ENCODE measurements at places on chromosomes 4 and X. TPM values are rescaled to one million over a fixed set of nuclear protein-coding genes. Genes with fewer than 3 reads are reported as not detected.

DNA sequence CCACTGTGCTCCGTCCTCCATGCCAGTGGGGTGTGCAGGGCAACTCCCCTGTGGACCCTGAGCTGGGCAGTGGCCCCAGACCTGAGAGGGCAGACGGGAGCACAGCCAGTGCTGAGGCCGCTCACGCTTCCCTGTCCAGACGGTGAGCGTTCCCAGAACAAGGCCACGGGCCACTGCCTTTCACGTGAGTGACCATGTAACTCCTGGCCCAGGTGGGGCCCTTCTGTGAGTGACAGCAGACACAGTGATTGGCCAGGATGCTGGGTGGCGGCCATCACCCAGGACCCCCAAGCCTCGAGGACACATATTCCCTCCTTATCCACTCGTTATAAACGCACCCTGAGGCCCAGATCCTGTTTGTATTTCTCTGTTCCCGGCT is 10.5 kb downstream of the NSG1 start:
- DNase-seq: no peak

DNA sequence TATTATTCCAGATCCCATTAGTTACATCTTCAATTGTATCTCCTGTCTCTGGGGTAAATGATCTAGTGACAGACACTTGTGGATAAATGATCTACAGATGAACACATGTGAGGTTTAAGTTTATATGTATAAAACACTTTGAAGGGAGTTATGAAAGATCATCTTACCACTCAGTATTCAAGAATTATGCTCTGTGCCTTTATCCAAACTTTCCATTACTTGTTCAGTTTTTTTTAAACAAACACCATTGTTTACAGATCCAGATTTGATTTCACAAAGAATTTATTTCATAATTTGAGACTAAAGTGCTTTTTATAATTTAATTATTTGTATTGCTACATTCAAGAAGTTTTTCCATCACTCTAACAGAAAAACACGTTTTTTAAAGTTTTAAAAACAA is 142.5 kb downstream of the HHIP start:
- DNase-seq: no peak

RNF175 gene
- total RNA-seq: not detected

DNA sequence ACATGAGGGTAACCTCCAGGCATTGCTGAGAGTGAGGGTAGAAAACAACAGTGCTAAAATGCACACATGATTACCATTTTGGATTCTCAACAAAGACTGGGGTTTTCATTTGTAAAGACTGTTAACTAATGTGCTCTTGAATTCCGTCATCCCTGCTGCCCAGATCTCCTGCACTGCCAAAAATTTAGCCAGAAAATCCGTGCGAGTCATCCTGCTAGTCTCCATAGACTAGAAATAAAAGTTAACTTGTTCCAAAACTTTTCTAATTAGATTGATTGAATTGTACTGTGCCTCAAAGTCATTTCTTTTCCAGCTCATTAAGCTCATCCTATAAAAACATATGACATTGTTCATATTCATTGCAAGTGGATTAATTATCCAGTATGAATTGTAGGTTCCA is 99.8 kb downstream of the ARSF start:
- DNase-seq: no peak

DNA sequence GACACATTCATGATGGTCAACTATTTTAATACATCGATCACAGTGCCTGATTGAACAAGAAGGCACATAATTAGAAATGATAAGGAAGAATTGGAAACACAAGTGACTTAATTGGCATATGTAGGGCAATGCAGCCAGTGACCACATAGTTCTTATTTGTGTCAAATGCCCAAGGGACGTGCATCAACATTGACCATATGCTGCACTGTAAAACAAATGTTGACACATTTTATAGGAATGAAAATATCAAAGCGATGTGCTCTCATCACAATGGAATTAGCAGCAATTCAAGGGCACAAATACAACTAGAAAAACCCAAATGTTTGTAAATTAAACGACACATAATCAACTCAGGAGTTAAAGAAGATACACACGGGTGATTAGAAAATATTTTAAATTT is 948.3 kb upstream of the PRKX start:
- no peak for DNase-seq

DNA sequence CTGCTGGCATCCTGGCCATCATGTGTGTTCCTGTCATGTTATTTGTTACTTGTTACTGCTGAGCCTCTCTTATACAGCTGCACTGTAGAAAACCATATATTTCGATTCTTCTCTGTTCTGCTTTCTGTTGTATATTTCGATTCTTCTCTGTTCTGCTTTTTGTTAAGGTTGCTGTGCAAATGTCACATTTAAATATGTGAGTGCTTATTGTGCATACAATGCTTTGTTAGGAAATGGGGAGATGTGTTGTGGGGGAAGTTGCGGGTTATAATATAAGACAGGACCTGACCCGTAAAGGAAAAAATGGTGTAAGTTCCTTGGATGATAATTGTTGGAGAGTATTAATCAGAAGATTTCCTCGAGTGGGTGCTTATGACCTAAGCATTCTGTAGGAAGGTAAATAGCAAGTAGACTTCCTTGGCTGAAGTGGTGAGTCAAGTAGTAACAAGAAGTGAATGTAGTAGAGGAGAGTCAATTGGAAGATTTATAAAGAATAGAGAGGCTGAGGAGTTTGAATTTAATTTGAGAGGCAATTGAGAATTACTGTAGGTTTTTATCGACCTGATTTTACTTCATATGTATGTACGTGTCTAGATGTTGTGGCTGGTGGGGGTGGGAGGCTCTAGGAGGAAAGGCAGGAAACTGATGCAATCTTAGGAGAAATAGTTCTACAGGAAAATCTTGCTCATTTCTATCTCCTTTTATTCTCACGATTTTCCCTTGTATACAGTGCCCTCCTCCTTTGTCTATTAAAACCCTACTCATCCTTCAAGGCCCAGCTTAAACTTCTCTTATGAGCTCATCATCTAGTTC is 8.5 kb downstream of the OGT start:
- DNase-seq: no peak

DNA sequence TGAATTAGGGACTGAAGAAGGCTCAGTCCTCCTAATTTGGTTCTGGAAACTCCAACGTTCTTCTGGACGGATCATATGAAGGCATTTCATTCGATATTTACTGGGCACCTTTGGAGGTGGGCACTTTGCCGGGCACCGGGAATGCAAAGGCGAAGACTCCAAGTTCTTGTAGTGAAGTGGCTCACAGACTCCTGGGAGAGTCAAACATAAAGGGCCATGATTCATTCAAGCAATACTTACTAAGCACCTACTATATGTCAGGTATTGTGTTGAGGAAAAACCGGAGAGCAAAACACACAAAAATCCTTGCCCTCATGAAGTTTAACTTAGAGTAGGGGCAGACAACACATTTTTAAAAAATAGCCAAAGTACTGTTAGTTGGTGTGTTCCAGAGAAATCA is 17.0 kb upstream of the ERCC6L start:
- no peak for DNase-seq

- DNase-seq: no peak
Observed at GRCh38 chrX:129876771-129877305, 29.1 kb upstream of the UTP14A start.

DNA sequence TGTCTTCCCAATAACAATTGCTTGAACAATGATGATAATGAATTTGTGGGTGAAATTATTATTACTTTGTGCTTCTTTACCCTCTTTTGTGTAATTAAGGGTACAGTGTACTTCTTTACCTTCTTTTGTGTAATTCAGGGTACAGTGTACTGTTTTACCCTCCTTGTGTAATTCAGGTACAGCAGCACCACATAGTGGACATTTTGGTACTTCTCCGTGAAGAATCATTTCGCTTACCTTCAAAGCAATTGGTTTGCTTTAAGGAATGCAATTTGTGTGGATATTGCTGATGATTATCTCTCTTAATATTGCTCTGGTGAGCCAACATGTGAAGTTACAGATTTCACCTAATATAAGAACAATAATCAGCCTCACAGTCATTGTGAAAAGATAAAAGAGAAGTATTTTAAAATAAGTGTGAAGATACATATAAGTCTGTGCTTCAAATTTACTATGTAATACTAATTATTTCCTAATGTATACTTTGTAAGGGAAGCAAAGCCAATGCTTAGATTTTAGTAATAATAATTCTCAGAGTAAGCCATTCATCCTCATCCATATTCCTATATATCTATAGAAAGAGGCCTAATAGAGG is 27.2 kb upstream of the SEC24B start:
- no peak for DNase-seq

DNA sequence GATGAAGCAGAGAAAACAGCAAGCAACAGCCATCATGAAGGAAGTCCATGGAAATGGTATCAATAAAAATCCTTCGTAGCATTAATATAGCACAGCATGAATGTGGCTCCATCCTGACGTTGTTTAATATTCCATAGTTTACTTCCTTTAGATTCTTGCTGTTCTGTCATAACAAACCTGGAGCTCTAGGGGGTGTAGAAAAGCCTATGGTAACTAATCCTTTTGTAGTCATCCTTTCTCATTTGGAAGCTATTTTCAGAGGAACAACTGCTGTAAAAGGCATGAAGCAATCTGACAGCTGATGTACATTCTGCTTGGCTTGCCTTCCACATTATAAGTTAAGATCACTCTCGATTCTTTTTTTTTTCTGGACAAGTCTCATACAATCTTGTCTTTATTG is 914 bp downstream of the MYOZ2 start:
- no peak for DNase-seq

DNA sequence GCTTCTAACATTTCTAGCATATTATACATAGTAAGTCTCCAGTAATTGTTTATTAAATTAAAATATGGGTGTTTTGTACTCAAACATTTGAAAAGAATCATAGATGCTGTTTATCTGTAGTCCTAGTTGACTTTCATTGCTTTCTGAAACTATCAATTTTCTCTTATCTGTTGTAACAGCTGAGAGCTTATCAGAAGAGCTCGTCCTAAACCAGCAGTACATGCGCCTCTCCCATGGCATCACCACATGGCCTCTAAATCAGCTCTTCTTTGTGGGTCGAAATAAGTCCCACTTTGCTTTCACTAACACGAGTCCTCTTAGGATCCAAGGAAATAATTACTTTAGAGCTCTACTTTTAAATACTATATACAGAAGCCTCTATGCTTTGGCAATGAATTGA is 55.1 kb downstream of the PPP3CA start:
- DNase-seq: no peak

DNA sequence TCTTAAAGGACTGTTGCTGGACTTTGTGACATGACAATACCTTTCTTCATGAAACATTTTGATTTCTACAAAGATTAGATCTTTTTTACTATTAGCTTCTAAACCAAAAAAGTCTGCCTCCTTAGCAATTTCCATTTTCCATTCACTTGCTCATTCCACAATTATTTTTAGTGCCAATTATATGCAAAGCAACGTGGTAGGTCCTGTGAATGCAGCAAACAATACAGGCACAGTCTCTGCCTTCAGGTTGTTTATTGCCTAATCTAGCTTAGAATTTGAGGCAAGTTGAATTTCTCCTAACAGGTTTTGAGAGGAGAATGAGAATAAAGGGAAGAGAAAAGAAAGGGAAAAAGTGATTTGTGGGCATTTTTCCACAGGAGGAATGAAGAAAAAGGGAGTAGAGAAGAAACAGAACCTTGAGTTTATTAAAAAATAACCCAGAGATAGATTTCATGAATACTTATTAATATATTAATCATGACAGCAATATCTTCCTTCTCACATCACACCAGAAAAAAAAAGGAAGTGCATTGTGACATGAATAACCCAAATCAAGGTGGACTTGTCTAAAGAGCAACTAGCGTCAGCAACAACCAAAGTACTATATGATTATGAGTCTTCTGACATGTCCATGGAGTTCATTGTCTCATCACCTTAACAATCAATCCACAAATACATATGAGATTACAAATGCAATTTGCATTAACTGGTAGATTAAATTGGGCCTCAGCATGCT is 16.3 kb upstream of the FRYL start:
- DNase-seq: no peak

PAGE5 gene
- not detected for total RNA-seq

DNA sequence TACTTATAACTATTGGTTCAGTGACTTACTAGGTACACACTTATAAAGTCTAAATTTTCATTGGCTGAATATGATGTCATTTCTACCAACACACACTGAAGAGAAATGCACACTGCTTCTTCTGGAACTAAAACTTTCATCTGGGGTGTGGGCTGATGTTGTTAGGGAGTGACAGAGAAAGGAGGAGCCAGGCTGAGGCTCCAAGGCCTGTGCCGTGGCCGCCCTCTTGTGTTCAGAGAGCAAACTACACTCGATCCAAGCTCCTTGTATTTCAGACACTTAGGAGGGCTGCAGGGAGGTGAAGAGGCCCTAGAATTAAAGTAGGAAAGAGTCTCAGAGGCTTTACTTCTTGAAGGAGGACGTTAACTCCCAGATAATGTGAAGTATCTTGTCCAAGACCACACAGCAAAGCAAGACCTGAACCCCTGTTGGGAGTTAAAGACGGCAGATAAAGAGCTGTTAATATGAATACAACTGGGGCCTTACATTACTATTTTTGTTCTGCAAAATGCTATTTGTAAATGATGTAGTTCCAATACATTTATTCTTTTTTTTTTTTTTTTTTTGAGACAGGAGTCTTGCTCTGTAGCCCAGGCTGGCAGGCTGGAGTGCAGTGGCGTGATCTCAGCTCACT is 137.5 kb downstream of the AFAP1 start:
- DNase-seq: peak; percentile 82

SLC6A14 gene
- total RNA-seq: not detected

CYTL1 gene
- total RNA-seq: 0.23 TPM

- no peak for DNase-seq
Observed at GRCh38 chr4:86831262-86832130, 17.7 kb downstream of the SLC10A6 start.

CYSLTR1 gene
- total RNA-seq: 0.79 TPM

- no peak for DNase-seq
Observed at GRCh38 chrX:7100022-7100421, 47.5 kb upstream of the STS start.

PNMA3 gene
- 0.16 TPM for total RNA-seq

GRCh38 chrX:119028733-119029330 is 44.0 kb upstream of the CT47C1 start:
- no peak for DNase-seq

TRAPPC11 gene
- 16.3 TPM for total RNA-seq

DNA sequence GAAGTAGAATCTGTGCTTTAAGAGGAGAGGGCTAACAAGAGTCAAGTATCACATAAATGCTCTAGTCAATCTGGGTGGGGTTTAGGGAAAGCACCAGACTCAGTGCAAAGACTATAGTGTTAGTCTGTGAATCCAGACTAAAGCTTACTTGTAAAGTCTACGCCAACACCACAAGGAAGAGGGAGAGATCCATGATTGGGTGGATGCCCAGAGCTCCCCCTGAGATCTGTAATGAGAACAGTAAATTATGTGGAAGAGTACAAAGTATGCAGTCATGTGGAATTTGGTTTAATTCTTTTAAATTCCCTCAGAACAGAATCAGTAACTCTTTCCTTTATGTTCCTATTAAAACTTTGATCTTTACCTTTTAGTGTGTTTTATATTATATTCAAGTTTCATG is 354.7 kb upstream of the SPANXN4 start:
- no peak for DNase-seq

MAGEA8 gene
- not detected for total RNA-seq

- DNase-seq: no peak
Observed at GRCh38 chr4:53919535-53919934, 144.9 kb downstream of the CHIC2 start.

All from pancreas (tissue), 10 donors.